GM04504 (cell line): ENCODE measurements at places on chromosomes 2 and 18.

GRCh38 chr2:150228936-150229335 is 258.5 kb downstream of the RND3 start:
- no peak for DNase-seq

DNA sequence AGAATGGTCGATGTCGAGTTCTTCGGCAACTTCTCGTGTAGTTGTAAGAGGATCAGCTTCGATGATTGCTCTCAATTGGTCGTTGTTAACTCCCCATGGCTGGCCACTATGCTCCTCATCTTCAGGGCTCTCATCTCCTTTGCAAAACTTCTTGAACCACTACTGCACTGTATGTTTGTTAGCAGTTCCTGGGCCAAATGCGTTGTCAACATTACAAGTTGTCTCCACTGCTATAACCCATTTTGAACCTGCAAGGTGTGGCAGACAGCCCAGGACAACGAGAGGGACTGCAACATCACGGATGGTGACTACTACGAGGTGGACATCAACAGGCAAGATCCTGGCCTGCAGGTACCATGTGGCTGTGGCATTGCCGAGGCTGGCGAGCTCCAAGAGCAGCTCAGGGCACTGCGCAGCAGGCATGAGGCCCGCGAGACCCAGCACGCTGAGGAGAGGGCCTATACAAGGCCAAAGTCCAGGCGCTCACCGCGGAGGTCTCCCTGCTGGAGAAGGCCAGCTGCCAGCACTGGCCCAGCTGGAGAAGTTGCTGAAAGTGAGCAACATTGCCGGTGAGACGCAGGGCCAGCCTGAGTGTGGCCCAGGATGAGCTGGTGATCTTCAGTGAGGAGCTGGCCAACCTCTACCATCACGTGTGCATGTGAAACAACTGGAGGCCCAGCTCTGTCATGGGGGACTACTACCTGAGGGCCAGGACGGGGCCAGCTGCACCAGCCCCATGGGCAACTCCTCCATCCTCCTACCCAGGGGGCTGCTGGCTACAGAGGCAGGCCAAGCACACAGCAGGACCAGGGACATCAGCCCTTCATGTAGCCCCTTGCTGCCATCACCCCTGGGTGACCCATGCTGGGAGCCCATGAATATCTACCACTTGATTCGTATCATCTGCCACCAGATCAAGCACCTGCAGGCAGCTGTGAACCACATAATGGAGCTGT is 20.2 kb downstream of the CLK1 start:
- DNase-seq: no peak

GRCh38 chr18:6564950-6565814 is 150.5 kb upstream of the L3MBTL4 start:
- DNase-seq: no peak

GRCh38 chr2:207225773-207226172 is 60.0 kb upstream of the KLF7 start:
- no peak for DNase-seq

GRCh38 chr18:8050616-8051329 is 483.7 kb downstream of the PTPRM start:
- no peak for DNase-seq
